NCI-H460 (cell line): ENCODE measurements at places on chromosomes 6 and 20. TPM values are rescaled to one million over a fixed set of nuclear protein-coding genes. Genes with fewer than 3 reads are reported as not detected.

DNA sequence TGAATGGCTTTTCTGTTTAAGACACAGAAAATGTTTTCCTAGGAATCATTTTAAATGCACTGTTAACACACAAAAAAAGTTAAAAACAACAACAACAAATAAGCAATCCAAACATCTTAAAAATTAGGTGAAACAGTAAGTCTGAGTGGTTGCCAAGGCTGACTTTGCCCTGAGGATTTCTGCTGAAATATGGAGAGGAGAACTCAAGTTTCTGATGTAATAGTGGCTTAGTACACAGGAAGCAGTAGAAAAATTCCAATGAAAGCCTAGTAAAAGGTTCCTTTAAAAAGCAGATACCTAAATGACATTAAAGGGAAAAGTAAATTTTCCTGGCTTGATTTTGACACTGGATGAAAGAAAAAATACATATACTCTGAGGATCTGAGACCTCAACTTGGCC lies 184.2 kb downstream of the EPM2A start:
- DNase-seq: no peak

GRCh38 chr6:9172096-9172495 lies 736.8 kb upstream of the SLC35B3 start:
- no peak for DNase-seq

MAD2L1BP gene
- total RNA-seq: 23.9 and 24.1 TPM in 2 replicates

TGM6 gene
- not detected in 2 replicates for total RNA-seq

DNA sequence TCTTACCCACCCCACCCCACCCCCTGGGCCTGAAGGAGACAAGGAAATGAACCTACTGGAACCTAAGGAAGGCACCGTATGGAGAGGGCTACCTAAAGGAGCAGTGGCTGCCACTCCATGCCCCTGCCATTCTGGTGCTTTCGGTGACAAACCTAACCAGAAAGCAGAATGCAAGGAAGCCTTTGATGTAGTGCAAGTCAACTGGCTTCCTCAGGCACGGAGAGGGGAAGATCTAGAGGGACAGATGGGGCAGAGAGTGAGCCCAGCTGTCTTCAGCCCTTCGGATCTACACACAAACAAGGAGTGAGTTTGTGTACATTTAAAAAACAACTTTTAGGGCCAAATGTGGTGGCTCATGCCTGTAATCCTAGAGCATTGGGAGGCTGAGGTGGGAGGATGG lies 39.5 kb downstream of the PPP1R16B start:
- no peak for DNase-seq

GRCh38 chr6:138336221-138336620 lies 41.5 kb upstream of the SMIM28 start:
- no peak for DNase-seq

ETV7 gene
- 0.52 and 0.63 TPM in 2 replicates for total RNA-seq

REM1 gene
- not detected in 2 replicates for total RNA-seq

- DNase-seq: no peak
Observed at GRCh38 chr6:21598674-21599023, 5.1 kb downstream of the SOX4 start.

GTSF1L gene
- total RNA-seq: not detected in 2 replicates

FOXF2 gene
- total RNA-seq: 16.4 and 17.3 TPM in 2 replicates

DDO gene
- 0.89 and 1.0 TPM in 2 replicates for total RNA-seq

DNA sequence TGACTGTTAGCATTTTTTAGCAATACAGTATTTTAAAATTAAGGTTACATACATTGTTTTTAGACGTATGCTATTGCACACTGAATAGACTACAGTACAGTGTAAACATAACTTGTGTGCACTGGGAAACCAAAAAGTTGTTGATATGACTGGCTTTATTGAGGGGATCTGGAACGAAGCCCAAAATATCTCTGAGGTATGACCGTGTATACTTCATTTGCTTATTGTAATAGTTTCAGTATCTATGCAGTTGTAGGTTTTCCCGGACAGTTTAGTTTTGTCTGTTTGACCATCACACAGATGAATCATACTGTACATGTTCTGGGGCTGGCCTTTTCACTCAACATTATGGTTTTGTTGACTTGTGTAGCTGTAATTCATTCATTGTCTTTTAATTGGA lies 6.9 kb upstream of the ZBTB12 start:
- DNase-seq: no peak

MEI4 gene
- not detected in 2 replicates for total RNA-seq

GRCh38 chr20:13299401-13299800 lies 78.3 kb downstream of the ISM1 start:
- DNase-seq: no peak

- DNase-seq: no peak
Observed at GRCh38 chr6:25899580-25900408, 25.8 kb upstream of the SLC17A3 start.
